NCI-H526 treated with DMSO at 0.1 percent for 48 hours (cell line): ENCODE measurements at places on chromosomes 7 and 10.
A peak's percentile ranks its signal among the peaks of the same experiment; 100 is the strongest.

- DNase-seq = no peak
These were observed 82.1 kb upstream of the PDGFA start for GRCh38 chr7:601595-602340.

- no peak for DNase-seq
These were observed 13.8 kb downstream of the MXI1 start for GRCh38 chr10:110221044-110221720.

- no peak for DNase-seq
These were observed 6.7 kb downstream of the ZNF3 start for GRCh38 chr7:100074841-100075240.

DNA sequence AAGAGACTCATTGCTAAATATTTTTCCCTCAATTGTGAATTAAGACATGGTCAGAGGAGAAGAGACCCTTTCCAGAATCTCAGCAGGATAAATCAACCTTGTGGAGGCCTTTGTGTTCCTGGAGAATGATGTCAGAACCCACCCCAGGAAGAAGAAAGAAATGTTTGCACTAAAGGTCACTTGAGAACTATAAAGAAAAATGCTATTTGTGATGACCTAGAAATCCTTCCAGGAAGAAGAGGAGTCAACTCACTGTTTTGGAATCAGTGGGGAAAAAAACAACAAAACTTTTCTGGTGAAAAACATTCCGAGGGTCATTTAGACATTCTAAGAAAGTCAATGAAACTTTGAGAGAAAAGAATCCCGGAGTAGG lies 129.1 kb upstream of the ANKRD1 start:
- no peak for DNase-seq

DNA sequence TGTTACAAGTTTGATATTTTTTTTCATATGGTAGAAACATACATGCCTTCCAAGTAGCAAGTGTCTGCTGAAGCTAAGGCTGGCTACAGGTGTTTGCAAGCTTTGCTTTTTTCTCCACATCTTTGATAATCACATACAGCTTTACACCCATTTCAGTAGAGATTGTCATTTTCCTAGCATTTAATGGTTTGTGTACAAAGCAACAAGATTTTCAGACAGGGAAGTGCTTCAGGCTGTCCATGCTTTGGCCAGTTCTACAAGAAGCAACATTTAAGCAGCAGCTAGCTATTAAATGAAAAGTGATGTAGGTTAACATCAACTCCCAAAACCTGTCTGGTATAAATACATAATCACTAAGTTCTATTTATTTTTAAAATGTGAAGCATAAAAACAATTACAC lies 2.3 kb downstream of the HDAC9 start:
- no peak for DNase-seq

DNA sequence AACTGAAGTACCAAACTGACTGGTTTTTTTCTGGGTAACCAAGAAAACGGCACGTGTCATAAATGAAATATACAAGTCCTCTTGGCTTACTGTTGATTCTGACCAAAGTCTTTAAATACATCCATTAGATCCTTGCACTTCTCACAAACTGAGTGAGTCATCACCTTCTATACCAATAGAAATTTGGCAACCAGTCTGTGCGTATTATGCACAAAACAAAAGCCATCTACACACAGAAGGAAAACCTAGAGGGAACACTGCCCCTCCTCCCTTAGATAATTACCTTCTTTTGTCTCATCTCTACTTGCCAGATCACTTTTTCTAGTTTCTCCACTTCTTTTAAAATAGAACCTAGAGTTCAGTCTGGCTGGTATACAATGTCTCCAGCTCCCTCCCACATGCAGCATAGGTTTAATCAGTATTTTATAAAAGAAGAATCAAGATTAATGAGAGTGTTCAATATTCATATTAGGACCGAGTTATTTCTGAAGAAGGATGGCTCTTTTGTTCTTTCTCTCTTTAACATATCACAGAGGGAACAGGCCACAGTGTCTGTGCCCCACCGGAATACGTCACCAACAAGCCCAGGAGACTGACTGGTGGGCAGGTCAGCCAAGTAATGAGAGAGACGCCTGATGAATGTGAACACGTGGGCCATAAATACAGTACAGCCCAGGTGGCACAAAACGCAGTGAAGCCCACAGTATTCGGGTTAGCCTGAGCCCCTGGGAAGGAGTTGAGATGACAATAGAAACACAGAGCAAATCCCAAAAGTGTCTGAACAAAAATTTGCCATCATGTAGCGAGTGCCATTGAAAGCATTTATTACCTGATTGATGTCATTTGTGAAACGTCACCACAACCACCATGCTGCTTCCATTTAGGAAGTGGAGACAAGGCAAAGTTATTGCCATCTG lies 91.3 kb downstream of the KIAA1549 start:
- DNase-seq = no peak

GRCh38 chr10:59324597-59324996 lies 37.8 kb downstream of the FAM13C start:
- DNase-seq = no peak

- DNase-seq = no peak
These were observed 2.9 kb downstream of the ELFN1 start for GRCh38 chr7:1672851-1673486.

DNA sequence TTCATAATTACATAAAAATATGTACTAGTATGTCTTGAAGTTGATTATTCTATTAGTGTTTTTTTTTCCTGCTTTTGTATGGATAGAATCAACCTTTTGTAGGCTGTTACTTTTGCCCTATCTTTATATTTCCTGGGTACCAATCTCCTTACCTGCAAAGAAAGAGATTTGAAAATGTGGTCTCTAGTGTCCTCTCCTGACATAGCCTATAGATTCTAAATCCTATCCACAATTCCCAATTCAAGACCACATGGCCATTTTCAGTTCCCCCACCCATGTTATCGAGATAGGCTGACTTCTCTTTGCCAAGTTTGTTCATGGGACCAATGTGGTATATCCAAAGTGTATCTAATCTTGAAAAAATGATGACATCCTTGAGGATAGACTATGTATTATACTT lies 269.4 kb upstream of the SEMA3D start:
- no peak for DNase-seq

DNA sequence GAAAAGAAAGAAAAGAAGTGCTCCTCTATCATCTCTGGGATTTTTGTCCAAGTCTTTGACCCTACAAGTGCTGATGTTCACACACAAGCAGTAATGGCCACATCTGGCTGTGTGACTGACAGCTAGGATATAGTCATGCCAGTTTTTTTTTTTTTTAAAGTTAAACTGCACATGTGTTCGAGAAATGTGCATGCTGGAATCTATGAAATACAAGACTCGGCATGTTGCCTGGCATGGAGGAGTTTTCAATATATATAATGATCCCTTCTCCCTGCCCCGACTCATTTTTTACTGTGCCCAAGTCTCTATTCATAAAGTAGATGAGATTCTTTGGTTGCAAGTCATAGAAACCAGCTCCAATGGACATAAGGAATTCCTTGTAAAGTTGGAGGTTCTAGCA lies 60.4 kb upstream of the FGFR2 start:
- no peak for DNase-seq

GRCh38 chr7:78099715-78100394 lies 301.3 kb downstream of the PHTF2 start:
- no peak for DNase-seq

GRCh38 chr10:88116481-88116880 lies 253.1 kb downstream of the PTEN start:
- no peak for DNase-seq

- no peak for DNase-seq
These were observed 163.4 kb upstream of the COL1A2 start for GRCh38 chr7:94231305-94231704.

GRCh38 chr10:92054807-92055206 lies 131.2 kb downstream of the BTAF1 start:
- DNase-seq = no peak

DNA sequence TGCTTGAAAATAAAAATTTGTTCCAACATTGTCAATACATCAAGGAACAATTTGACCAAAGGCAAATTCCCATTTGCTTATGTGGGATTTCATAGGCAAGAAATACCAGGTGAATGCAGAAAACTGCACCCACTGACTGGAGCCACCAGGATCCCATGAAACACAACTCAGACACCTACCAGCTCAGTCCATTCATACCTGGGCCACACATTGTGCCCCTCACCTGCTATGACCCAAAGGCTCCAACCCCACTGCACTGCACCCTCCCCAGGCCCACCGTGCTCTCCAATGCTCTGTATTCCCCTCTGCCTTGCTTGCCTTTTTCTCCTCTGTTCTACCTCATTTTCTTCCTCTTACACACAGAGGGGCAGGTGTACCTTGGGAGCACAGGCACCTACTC lies 5.3 kb downstream of the NCAPG2 start:
- DNase-seq = no peak

GRCh38 chr10:131746785-131747184 lies 154.0 kb upstream of the PPP2R2D start:
- DNase-seq = no peak

DNA sequence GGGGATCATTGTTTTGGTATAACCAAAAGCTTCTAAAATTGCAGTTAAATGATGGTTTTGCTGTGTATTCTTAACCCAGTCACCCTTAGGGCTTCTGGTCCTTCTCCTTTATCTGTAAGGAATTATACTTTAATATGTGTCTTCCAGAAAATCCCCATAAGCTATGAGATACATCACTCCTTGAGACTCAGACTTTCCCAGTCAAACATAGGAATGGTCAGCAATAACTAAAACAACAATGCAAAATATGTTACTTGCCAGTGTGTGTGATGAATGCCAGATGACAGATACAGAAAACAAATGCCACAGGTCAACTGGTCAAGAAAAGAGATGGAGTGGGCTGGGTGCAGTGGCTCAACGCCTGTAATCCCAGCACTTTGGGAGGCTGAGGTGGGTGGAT lies 10.1 kb downstream of the ADD3 start:
- DNase-seq = no peak

GRCh38 chr10:102752266-102752930 lies 8.7 kb downstream of the WBP1L start:
- DNase-seq = no peak

DNA sequence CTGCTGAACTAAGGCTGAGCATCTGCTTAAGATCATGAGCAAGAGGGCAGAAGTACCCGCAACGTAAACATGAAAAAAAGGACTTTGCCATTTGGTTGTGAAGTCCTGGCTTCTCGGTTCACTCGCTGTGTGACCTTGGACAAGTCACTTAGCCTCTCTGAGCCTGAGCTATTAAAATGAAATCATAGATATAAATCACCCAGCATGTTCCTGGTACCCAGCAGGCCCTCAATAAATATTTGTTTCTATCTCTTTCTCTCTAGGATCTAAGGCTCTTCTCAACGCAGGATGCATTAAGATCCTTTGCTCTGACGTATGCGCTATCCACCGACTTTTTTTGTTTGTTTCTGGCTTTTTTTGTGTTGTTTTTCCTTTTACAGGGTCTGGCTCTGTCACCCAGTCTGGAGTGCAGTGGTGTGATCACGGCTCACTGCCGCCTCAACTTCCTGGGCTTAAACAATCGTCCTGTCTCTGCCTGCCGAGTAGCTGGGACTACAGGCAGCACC lies 6.7 kb downstream of the HIP1 start:
- no peak for DNase-seq

- DNase-seq = peak; percentile 96
These were observed 27.6 kb upstream of the MKRN1 start for GRCh38 chr7:140506788-140507464.

GRCh38 chr7:32681174-32681518 lies 185.9 kb downstream of the AVL9 start:
- DNase-seq = no peak

- DNase-seq = no peak
These were observed 155.8 kb downstream of the OAT start for GRCh38 chr10:124262971-124263370.

- DNase-seq = no peak
These were observed 92.6 kb downstream of the SPAG6 start for GRCh38 chr10:22437620-22438588.

DNA sequence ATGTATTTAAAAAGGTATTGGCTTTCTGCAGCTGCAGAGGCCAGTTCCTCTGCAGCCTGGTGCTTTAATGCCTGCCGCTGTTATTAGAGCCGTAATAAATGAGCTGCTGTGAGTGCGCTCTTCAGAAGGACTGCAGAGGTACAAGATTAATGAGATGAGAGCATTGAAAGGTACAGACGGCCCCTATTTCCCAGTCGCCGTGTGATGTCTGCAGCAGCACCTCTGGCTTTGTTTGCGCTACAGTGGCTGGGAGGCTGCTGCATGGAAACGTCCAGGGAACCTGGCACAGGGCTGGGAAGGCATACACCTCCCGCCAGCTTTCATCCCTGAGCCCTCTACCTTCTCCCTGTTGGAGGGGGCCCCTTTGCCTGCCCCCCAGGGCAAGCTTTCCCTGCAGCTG lies 383.8 kb upstream of the ZMIZ1 start:
- DNase-seq = peak; percentile 32

DNA sequence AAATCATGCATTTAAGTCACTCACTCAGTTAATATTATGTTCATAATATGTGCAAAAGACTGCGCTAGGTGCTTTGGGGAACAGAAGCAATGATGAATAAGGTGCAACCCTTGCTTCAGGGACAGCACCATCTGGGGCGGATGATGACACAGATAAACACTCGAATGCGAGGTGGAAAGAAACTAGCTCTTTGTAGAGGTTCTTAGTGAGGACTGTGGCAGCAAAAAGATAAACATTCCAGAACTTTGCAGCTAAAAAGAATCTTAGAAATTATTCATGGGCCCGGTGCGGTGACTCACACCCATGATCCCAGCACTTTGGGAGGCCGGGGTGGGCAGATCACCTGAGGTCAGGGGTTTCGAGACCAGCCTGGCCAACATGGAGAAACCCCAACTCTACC lies 29.8 kb upstream of the CHST15 start:
- DNase-seq = no peak

GRCh38 chr10:111990734-111991133 lies 192.8 kb downstream of the GPAM start:
- no peak for DNase-seq

DNA sequence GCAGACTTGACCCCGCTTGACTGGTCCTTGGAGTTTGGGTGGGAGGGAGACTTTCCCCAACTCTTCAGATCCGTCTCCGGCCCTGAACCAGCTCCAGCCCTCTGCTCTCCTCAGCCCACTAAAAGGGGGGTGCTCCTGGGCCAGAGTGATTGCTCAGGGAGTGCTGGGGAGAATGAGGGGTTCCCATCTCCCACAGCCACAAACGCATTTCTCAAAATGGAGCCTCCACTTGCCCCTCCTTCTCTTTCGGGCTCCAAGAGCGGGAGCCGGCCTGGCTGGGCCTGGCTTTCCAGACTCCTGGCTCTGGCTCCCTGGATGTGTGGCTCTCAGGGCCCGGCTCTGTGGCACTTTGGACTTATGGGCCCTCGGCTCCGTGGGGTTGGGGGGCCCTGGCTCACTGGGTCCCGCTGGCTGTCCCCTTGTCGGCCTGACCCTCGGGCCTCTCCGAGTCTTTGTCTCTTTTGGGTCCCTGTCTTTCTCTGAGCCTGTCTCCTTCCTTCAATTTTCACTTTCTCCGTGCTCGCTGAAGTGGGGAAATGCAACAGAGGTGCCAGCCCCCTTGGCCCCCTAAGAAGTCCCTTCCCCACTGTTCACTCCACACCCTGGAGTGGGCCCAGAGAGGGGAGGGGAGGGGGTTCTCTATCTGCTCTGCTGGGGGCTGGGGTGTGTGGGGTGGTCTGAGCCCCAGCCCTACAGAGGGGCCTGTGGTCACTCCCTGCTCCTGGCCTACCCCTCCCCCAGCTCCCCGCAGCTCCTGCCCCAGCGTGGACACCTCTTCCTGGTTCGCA lies 713 bp downstream of the LZTS2 start:
- DNase-seq = no peak
